ENCODE measurements at places on chromosomes 5 and 9.
A peak's percentile ranks its signal among the peaks of the same experiment; 100 is the strongest.

DNA sequence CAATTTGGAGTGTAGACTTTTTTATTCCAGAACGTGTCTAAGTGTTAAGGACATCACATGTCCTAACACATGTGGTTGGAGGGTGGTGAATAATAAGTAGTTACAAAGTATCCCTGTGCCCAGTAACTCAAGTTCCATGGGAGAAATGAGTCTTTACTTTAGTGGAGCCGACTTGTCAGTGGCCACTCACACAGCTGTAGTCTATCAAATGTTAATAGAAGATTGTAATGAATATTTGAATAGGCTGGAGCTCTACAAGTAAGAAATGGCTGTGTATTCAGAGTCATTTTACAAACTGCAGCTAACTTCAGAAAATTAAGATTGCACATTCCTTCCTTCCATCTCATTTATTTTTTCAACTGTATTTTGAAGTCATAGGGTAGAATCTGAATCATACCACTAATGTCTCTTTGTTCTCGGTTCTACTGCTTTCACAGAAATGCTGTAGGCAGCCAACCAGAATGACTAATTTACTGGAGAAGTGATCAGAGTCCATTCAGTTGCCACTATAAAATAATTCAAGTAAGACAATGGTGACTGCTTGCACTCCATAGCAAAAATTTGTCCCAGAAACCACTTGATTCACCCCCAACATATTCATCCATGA lies 394.8 kb downstream of the NR2F1-AS1 start:
- no peak for DNase-seq

- DNase-seq = no peak
Measured at GRCh38 chr5:51072937-51073336, 310.3 kb upstream of the ISL1 start.

GRCh38 chr5:40831346-40832210 lies 3.4 kb downstream of the RPL37 start:
- no peak for DNase-seq

DNA sequence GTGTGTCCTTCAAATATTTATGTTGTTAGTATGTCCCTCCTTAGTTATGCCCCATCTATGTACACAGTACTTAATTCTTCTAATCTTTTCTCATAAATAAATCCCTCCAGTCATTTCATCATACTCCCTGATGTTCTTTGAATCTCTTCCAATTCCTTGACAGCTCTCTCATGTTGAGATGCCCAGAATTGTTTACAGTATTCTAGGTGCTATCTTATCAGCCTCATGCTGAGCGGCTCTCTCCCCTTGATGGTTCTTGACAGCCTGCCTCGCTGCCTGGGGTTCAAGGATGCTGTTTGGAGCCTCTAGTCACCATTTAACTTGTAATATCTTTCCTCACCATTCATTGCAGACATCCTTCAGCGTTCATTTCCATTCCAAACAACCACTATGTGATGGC lies 799.2 kb downstream of the BRINP1 start:
- no peak for DNase-seq

- DNase-seq = no peak
Measured at GRCh38 chr9:18639911-18640310, 166.0 kb downstream of the ADAMTSL1 start.

DNA sequence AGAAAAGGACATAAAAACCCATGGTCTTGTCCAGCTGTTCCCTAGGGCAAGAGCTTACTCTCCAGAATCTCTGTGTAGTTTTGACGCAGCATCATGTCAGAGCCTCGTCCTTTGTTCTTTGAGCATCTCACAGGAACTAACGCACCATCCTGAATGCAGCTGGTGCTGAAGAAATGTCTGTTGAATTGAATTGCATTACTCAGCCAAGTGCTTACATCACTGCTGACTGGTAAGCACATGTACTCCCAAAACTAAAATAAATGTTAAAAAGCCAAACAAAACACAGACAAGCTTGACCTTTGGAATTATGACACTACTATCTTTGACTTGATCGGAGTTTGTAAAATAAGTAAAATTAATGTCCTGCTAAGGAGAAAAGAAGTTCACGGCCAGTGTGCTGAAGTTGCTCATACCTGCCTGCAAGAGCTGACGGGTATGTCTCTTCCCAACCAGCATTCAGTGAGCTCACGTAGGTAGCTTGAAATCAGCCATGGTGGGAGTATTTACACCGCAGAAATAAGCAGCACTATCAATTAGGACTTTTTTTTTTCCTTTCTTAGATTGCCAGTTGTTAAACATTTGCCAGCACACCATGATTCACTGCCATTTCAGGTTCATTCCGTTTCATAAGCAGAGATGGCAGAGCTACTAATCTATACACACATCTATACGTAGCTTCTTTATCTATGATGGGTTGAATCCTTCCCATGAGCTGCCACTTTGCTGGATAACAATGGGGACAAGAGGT lies 310.6 kb upstream of the MSX2 start:
- no peak for DNase-seq

GRCh38 chr5:87432460-87432859 lies 19.7 kb upstream of the CCNH start:
- no peak for DNase-seq

GRCh38 chr5:37839407-37840052 lies at the start of gene GDNF:
GDNF (minus strand) TSS chr5:37840041; CDS start chr5:37834796, 5,245 bp downstream.
- DNase-seq = peak; percentile 55

DNA sequence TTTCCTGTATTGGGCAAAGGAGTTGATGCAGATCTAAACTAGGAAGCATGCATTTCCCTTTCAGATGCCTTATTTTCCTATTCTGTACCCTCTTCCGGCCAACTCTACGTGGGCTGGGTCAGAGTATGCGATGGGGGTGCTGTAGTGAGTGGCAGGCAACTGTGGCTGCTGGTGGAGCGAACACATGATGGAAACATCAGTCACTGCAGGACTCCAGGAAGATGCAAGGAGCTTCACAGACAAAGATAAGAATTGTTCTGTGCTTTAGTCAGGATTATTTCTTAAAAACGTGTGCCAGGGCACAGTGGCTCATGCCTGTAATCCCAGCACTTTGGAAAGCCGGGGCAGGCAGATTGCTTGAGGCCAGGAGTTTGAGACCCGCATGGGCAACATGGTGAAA lies 75.1 kb downstream of the PSAT1 start:
- DNase-seq = no peak

GRCh38 chr5:136132087-136132486 lies 558 bp upstream of the SMAD5 start:
- peak; percentile 12 for DNase-seq

DNA sequence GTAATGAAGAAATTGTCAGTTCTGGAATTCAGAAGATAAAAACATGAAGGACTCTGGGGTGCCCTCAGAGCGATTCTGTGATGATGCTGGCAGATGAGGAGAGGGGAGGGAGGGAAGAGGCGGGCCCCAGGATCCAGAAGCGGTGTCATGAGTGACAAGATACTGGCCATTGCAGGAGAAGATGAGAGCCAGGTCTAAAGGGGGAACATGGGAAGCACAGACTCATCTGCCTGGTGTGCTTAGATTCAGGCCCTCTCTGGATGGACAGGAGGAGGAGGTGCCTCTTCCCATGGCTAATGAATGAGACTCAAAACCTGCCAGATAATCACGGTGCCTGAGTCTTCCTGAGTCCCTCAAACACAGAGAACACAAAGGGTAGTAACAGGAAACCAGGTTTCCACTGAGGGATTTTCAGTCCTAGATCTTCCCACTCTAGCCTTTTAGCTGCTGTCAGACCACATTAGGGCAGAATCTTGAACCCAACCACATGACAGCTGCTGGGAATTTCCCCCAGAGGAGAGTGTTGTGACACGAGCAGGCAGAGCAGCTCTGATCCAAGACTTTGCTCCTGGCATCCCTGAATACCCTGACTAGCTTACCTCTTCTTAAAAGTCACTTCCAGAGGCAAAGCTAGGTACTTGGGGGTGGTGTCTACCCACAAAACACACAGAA lies 28.2 kb upstream of the HSPA9 start:
- no peak for DNase-seq

- no peak for DNase-seq
Measured at GRCh38 chr9:73839471-73839870, 657.7 kb upstream of the RORB start.

Measured in iPS-NIHi11 (cell line).